Activated T-cell treated with anti-CD3 and anti-CD28 coated beads for 24 hours (primary cell): ENCODE measurements at places on chromosomes 16 and 17.

DNA sequence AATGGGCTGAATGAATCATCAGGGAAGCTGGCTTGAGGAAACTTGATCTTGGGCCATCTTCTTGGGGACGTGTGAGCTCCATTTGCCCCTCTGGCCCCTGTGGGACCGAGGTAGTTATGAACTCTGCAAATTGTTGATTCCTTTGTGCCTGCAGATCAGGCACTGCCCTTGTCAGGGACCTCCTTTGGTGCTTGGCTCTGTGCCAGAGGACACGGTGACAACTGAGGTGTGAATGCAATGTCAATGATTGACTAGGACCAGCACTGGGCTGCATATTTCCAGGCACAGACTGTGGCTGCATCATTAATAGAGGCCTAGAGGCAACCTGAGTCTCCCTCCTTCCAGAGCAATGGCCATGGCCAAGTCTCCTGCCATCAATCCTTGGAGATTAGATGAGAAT, 23.8 kb downstream of the PDILT start:
- DNase-seq, result no peak

DNA sequence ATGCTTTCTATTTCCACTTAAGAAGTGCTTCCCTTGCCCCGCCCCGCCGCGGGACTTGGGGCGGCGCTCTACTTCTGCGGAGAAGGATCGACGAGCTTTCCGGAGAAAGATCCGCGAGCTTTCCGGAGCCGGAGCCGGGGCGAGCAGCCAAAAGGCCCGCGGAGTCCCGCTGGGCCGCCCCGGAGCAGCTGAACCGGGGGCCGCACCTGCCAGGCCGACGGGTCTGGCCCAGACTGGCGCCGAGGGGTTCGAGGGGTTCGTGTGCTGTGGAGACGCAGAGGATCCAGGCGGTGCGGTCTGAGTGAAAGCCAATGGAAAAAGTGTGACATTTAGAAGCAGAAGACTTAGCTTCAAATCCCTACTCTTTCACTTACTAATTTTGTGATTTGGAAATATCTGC, 50.8 kb downstream of the TBC1D26 start:
- no peak for DNase-seq

GRCh38 chr17:64607862-64608565, 54.1 kb downstream of the SMURF2 start:
- no peak for DNase-seq

- no peak for DNase-seq
Observed at GRCh38 chr16:7366041-7366440, 33.4 kb downstream of the RBFOX1 start.

DNA sequence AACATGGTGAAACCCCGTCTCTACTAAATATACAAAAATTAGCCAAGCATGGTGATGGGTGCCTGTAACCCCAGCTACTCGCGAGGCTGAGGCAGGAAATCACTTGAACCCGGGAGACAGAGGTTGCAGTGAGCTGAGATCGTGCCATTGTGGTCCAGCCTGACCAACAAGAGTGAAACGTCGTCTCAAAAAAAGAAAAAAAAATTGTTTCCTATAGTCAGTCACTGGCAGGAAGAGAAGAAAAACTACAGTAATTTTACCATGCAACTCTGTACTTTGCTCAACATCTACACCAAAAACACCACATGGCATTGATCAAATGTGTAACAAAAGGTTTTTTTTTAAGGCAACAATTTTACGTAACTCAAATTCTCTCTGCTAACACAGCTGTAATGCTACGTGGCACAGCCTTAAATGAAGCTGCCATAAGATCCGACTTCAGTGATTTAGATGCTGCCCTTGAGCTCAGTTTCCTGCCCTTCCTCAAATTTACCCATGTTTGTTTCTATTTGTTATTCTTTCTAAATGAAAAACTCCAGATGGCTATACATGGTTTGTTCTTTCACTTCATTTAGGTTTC, 40.2 kb downstream of the CNOT1 start:
- no peak for DNase-seq
